Activated CD4-positive, alpha-beta T cell treated with anti-CD3 and anti-CD28 coated beads for 48 hours (primary cell): ENCODE measurements at places on chromosomes 2 and 18.
A peak's percentile ranks its signal among the peaks of the same experiment; 100 is the strongest.

- no peak for DNase-seq
Measured at GRCh38 chr18:56238576-56238975, 399.8 kb downstream of the TXNL1 start.

- peak; percentile 93 for DNase-seq
Measured at GRCh38 chr18:10787293-10787901, 261.6 kb downstream of the NAPG start.

DNA sequence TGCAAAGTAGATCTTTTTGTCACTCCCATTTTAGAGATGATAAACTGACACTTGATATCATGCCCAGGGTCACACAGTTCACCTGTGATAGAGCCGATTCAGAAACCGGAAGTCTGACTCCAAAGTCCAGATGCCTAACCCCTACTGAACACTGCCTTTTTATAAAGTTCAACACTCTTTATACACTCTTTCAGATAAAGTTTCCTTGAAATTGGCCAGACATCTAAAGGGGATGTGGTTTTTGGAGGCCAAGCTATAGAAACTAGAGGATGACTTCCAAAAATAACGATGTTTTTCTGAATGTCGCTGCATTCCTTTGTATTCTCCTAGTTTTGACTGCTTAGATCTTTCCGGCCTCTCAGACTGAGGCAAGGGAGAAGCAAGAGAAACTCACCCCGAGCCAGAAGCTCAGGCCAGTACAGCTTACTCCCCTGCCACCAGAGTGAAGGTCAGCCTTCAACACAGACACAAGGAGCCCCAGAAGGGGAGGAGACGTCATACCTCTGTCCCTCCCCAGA, 61.8 kb downstream of the NRP2 start:
- DNase-seq, result no peak

GRCh38 chr2:119212139-119212800, 11.4 kb upstream of the STEAP3 start:
- DNase-seq, result no peak

DNA sequence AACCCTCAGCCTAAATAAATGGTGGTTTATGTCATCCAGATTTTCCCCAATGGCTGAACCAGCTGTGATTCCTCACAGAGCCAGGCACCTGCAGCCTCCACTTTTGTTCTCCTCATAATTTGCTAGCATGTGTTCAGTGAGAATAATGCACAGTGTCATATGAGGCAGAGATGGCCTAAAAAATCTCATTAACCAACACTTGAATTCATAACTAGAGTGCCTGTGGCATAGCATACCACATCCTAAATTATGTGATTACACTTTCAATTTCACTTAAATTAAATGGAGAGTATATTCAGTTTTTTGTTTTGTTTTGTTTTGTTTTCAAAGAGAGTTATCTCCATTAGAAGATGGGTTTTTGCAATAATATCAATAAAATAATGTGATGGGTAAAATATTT, 488.0 kb downstream of the CBLN2 start:
- no peak for DNase-seq

DNA sequence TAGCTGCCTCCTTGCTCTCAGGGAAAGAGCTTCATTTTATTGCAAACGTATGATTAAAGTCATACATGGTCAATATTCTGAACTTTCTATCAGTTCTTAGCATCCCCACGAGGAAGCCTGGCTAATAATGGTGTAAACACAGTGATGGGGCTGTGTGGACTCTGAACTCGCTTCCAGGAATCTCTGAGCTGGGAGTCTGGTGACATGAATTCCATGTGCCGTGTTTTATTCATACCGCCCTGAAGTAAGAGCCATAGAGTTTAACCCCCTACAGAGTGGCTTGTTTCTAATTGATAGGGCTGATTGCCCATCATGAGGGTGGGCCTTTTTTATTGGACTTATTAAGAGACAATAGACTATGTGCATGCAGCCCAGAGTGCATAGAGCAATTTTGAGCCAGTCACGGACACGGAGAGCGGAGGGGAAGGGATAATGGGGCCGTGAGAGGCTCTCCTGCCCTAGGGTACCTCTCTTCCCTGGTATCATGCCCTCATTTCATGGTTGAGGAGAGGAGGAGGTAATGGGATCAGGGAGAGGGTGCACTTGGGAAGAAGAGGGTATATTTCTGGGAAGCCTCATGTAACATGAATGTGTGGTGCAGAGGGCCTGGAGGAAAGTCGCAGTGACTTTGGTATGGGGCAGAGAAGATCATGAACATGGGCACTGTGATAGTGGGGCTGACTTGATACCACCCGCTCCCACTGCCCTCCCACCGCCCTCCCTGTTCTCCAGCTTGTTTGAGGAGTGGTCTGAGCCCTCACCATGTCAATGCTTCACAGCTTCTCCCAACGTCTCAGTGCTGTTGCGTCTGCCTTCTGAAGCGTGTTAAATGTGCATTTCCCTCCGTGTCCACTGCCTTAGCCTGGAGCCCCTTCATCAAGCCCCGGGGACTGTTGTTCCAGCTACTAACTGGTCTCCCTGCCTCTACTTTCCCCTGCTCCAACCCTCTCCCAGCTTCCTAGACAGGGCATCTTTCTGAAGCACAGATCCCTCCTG, 73.2 kb downstream of the IL1R2 start:
- DNase-seq, result no peak

DNA sequence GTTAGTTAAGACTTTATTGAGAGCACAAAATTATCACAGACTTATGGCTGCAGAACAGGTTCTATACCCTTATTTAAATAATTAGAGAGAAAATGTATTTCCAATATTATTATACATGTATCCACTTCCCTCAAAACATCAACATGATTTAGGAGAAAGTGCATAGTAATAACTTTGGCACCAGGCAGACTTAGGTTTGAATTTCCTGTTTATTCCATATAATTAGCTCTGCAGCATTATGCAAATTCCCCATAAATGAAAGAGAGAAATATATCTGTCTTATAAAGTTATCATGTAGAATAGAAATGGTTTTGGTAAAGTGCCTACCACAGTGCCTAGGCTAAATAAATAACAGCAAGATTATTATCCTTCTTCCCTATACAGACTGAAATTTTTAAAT, 15.3 kb downstream of the SCN9A start:
- no peak for DNase-seq

DNA sequence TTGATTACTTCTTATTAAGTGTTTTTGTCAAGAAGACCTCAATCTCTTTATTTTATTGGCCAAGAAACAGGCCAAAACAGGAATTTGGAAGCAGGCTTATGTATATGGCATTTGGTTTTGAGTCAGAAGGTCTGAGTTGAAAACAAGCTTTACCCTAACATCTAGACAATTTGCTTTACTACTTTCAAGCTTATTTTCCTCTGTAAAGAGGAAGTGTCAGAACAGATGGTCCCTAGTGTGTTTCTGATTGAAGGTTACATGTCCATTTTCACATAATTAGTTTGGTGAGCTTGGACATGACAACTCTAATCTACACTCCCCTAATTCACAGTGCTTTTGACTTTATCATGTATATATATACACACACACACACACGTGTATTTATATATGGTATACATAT, 19.8 kb upstream of the MAP4K4 start:
- DNase-seq, result no peak

DNA sequence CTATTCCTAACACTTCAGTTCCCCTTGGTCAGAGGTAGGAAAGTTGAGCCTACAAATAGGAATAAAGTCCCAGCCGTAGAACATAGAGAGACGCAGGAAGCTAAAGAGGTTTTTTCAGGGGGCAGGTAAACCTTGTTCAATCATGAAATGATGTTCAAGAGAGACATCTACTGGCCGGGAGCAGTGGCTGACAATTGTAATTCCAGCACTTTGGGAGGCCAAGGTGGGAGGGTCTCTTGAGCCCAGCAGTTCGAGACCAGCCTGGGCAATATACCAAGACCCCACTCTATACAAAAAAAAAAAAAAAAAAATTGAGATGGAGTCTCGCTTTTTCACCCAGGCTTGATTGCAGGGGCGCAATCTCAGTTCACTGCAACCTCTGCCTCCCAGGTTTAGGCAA, 66.7 kb upstream of the DNAJC10 start:
- DNase-seq, result peak; percentile 4

GRCh38 chr18:39272230-39272629, 1706.6 kb upstream of the CELF4 start:
- DNase-seq, result no peak

GRCh38 chr2:126356631-126357030, 299.3 kb upstream of the GYPC start:
- DNase-seq, result no peak

DNA sequence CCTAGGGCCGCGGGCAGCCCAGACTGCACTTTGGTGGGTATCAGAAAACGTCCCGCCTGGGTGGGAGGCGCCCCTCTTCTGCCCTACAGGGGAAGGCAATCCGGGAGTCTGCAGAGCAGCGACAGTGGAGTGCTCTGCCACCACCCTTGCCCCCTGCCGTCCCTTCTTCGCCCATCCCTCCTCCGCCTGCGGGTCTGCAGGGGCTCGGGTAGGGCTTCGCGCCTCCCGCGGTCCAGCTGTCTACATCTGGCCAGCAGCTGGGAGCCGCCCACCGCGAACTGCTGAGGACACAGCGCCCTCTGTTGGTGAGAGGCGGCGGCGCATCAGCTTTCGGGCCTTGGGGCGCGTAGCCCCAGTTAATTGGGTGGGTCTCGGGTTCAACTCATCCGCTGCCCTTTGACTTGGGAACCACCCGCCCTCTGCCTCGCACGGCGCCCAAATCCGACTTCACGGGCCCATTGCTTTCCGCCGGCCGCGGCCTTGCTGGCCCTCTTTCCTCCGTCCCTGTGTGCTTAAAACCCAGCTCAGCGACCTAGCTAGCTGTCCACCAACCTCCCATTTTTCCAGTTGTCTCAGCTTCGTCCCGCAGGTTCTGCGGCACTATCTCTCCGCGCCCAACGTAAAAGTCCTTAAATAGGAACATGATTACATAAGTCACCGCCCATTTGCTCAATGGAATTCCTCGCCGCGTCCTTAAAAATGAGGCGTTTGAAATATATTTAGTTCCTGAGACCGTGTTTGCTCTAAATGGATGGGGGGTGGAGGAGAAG, 17.6 kb downstream of the WNT10A start:
- peak; percentile 88 for DNase-seq

DNA sequence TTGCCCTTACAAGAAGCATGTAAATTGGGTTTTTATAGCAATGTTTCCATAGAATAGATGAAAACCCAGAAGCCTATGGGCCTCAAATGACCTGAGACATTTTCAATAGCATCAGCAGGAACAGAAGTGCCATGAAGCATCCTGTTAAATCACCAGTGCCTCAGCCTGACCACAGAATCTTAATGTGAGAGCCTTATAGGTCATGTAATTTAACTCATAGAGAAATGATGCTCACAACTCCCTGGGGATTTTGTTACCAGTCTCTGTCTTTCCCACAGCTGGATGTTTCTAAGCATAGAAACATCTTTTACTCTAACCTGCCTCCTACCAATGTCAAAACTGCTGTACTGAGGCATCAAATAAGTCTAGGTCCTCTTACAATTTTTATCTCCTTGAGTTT, 295.8 kb upstream of the ACVR2A start:
- DNase-seq, result no peak

DNA sequence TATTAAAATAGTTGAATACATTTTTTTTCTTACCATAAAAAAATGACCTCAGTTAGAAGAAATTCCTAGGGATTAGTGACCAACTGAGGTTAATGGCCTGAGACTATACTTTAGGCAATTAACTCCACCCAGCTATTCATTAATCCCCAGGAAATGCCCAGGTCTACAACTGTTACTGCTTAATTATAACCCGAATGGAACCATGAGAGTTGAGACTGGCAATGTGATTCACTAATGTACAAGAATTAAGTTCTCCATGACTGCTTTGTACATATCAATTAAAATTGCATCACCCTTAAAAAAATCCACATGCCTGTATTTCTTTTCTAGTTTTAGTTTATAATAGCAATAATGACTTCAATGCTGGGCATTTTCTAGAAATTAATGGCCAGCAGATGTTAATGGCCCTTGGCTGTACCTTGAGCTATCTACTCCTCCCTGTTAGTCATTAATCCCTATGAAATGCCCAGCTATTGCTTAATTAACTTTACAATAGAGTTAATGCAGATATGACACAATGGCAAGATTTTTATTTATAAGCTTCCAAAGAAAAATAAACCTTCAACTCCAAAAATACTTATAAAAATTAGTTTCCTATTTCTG, 44.1 kb downstream of the ERBB4 start:
- DNase-seq, result no peak

GRCh38 chr2:232315049-232315922, 63.3 kb upstream of the ALPP start:
- peak; percentile 79 for DNase-seq

- no peak for DNase-seq
Measured at GRCh38 chr2:73823916-73824523, 4.7 kb upstream of the STAMBP start.

DNA sequence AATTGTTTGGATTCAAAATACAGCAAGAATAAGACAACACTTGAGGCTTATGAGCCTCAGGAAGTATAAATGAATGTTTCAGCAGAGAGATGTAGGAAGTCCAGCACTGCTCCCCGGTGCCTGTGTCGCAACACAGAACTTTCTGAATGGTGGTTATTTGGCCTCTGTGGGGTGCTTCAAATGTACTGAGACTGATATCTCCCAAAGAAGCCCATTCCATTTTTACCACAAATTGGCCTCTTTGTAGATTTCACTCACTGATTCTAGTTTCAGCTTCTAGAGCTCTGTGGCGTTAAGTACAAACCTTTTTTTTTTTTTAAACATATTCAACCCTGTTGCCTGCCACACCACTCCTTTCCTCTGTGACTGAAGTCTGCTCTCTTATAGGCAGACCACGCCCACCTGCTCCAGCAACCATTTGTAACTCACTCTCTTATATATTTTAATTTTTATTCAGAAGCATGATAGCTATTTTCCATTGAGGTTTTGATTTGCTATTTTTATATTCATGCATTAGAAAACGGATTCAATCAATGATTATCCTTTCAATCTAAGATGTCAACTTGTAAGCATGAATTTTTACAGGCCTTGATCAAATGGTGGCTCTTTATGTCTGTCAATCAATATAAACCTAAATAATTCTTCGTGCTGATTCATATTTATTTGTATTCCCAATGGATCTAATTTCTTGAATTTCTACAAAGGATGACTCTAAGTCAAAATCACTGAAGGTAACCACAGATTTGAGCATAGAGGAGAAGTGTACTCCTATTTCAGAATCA, 277.1 kb upstream of the CCDC68 start:
- DNase-seq, result no peak

GRCh38 chr2:48240912-48241311, 289.0 kb upstream of the STON1 start:
- DNase-seq, result no peak

- no peak for DNase-seq
Measured at GRCh38 chr18:37230768-37231167, 334.8 kb downstream of the CELF4 start.

GRCh38 chr18:22734791-22735627, 198.1 kb upstream of the RBBP8 start:
- no peak for DNase-seq

DNA sequence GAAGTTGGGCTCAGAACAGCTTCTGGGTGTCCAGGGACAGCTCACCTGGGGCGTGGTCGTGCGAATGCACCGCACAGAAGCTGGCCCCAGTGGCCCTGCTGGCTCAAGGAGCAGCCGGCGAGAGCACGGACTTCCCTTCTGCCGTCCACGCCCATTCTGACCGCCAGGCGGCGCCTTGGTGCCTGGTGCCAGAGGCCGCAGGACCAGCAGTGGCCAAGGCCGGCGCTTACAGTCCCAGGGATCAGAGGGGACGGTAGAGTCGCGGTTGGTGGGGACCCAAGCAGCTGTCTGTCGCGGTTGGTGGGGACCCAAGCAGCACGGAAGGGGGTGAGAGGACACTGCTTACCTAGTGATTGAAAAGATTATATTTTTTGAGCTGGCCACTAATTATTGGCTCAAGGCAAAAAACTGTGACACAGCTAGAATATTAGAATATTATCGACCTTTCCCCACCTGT, 25.7 kb downstream of the NPPC start:
- peak; percentile 77 for DNase-seq
